Left lobe of liver (tissue), 2 donors: ENCODE measurements at places on chromosomes 2 and 18. TPM values are rescaled to one million over a fixed set of nuclear protein-coding genes. Genes with fewer than 3 reads are reported as not detected.

Gene PDCL3
- 5.8 TPM for total RNA-seq

Gene MBP
- 24.1 TPM for total RNA-seq

Gene GKN1
- total RNA-seq, result not detected

Gene ASNSD1
- total RNA-seq, result 19.1 TPM

Gene HDAC4
- 18.3 TPM for total RNA-seq
